ENCODE measurements at places on chromosomes 12 and 14. TPM values are rescaled to one million over a fixed set of nuclear protein-coding genes. Genes with fewer than 3 reads are reported as not detected.
A peak's percentile ranks its signal among the peaks of the same experiment; 100 is the strongest.

DNA sequence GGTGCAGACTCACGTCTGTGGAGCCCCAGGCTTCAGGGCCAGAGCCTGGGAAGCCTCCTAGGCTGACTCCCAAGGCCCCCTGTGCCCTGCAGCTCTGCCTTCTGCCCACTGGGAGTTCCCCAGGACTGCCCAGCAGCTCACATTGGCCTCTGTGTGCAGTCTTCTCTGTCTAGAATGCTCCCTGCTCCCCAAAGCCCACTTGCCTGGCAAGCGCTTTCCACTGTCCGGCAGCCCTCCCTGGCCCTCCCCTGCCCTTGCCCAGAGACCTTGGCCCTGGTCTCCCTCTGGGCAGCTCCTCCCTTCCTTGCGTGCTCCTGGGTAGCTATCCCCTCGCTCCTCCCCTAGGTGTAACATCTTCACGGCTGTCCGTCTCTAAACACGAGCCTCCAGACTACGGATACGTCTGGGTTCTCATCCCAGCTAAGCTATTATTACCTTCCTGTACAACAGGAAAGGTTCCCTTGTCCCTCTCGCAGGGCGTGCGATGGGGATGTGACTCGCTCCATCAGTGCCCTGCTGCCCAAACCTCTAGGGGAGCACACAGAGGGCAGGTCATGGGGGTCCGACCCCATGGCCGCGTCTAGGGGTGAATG lies 325.5 kb upstream of the RTL1 start:
- peak; percentile 85 for DNase-seq

KRT79 gene
- total RNA-seq, result 2.4 TPM

PROX2 gene
- not detected for total RNA-seq

DNA sequence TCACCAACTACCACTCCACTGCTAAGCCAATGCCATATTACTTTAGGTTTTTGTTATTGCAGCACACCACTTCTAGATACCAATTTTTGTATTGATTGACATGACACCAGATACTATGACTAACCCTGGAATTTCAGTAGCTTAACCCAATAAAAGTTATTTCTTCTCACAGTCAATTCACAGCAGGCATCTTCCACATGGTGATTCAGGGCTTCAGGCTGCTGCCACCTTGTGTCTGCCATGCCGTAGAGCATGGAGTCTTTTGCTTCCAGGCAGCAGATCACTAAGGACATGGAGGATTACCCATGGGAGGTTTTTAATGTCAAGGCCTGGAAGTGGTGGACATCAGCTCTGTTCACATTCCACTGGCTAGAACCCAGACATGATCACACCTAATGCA lies 56.4 kb upstream of the LTA4H start:
- DNase-seq, result no peak

- DNase-seq, result no peak
These were observed 32.3 kb downstream of the EFCAB11 start for GRCh38 chr14:89922031-89922907.

GRCh38 chr12:47887529-47887928 lies 17.3 kb downstream of the VDR start:
- no peak for DNase-seq

DNA sequence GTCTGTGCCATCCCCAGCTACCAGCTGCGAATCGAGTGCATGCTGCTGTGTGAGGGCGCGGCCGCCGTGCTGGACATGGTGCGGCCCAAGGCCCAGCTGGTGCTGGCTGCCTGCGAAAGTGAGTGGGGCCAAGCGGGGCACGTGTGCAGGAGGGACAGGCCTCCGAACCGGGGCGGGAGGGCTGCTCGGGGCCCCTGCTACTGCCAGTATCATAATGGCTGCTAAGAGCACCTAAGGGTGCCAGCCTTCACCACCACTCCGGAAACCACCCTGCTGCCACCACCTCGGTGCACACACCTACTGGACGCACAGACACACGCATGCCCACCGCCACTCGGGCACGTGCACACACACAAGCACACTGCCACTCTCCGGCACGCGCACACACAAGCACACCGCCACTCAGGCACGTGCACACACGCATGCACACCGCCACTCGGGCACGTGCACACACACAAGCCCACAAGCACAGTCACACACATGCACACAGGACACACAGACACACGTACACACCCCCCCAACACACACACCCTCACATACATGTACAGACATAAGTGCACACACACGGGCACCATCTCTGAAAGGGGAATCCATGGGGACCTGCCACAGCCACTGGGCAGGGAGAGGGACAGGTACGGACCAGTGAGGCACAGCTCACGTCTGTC lies 13.8 kb upstream of the ADSS1 start:
- DNase-seq, result no peak

CLEC4D gene
- total RNA-seq, result 4.8 TPM

OR4E2 gene
- not detected for total RNA-seq

CFAP251 gene
- 2.1 TPM for total RNA-seq

RND1 gene
- total RNA-seq, result 4.7 TPM

DNA sequence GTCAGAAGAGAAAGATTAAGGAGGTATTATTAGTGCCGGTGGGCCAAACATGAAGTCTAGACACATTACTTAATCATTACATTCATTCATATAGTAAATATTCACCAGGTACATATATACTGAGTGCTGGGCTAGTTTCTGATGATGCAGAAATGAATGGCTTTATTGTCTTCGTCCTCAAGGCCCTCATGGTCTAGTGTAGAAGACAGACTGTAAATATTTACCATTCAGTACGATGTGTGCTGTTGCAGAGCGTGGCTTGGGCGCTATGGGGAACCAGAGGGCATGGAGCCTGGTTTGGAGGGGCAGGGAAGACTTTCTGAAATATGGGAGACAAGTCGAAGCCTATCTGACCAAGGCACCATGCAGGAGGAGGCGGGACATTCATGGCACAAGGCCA lies 37.0 kb upstream of the TCL1B start:
- no peak for DNase-seq

DNA sequence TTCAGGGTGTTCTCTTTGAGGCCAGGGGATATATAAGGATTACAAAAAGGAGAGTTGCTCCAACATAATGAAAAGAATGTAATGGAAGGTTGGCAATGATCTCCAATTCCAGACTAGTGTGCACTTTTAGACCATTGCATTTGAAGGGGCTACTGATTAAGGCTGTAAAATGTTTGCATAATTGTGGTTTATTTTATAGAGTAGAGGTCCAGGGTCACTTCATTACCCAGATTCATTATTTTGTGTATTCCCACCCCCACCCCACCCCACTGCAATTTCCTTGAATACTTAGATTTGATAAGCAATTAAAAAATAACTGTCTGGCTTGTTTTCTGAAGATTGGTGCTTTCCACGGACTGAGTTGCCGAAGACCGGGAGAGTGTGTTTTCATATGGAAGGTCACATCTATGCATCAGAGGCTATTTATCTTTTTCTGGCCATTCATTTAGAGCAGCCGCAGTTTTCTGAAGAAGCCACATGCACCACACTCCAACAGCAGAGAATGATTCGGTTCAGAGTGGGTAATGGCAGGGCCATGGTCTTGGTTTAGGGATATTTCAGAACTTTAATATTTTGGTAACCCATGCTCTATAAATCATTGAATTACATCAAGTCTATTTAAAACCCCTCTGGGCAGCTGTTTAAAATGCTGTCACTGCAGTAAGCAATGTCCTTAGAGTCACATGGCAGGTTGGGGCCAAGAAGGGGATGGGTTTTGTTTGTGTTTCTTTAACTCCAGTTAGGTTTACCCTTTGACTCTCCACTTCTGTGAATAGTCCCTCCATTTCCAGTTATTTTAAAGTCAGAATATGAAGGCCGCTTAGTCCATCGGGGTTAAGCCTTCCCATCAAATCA lies 94.6 kb downstream of the TMEM30B start:
- no peak for DNase-seq

PCBP2 gene
- total RNA-seq, result 722 TPM

- DNase-seq, result peak; percentile 68
These were observed 169.0 kb upstream of the RTL1 start for GRCh38 chr14:101072531-101072930.

DNA sequence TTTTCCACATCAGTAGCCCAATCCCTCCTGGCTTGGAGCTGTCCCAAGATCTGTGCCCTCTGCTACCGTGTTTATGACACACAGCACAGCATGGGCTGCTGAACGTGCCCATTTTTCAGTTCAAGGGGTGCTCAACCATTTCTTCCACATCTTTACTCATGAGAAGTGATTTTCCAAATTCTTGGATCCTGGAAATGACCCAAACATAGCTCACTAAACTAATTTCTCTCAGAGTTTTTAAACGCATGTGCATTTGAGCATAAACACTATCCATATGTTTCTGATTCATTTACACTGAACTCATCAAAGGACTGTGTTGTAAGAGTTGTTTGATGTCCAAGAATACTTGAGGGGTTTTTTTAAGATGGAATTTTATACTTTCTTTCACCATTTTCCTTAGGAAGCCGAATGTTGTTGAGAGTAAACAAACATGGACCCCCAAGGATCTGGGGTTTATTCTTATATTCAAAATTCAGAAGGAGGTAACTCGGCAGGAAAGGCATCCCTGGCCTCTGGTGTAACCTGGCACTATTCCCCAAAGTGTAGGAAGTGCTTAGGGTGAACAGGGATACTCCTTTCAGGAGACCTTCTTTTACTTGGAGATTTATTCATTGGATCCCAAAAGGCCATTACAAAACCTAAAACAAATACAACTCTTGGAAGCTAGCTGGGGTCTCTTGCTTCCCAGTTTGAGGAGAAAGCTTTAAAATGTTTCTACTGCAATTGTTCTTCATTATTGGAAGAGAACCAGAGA lies 215.0 kb downstream of the BMP4 start:
- no peak for DNase-seq

DNA sequence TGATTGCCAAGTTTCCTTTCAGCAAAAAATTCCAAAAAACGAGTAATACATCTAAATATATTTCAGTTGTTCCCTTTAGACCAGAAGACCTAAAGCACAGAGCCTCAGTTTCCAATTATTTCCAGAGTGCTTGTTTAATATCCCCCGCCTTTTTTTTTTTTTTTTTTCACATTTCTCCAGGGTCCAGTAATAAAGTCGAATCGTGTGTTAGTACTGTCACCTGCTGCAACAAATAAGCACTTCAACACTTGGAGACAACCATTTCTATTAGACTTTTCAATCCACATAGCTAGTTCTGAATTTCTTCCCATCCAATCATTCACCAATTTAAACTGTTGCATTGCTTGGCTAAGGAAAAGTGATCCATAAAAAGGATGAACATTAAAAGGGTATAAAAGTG lies 13.6 kb downstream of the PDE6H start:
- DNase-seq, result no peak

DNA sequence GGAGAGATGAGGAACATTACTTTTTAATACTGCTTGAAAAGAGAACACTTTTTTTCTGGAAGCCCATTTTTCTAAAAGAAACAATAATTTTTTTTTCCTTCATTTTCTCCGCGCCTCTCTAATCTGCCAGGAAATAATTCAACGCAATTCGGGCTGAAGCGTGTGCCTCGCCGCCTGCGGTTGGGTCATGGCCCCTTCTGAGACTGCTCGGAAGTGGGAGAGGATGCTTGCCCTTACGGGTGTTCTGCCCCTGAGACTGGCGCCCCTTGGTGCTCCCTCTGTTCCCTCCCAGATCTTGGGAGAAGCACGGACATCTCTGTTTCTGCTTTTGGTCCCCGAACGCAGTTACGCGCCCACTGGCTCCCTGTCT lies 332 bp upstream of the TBC1D30 start:
- DNase-seq, result no peak

- DNase-seq, result no peak
These were observed 8.8 kb upstream of the ACVRL1 start for GRCh38 chr12:51898506-51898905.

- DNase-seq, result no peak
These were observed 3.4 kb downstream of the PRIMA1 start for GRCh38 chr14:93784878-93785277.

CFAP54 gene
- total RNA-seq, result 0.71 TPM

ALKBH1 gene
- total RNA-seq, result 9.2 TPM

DNA sequence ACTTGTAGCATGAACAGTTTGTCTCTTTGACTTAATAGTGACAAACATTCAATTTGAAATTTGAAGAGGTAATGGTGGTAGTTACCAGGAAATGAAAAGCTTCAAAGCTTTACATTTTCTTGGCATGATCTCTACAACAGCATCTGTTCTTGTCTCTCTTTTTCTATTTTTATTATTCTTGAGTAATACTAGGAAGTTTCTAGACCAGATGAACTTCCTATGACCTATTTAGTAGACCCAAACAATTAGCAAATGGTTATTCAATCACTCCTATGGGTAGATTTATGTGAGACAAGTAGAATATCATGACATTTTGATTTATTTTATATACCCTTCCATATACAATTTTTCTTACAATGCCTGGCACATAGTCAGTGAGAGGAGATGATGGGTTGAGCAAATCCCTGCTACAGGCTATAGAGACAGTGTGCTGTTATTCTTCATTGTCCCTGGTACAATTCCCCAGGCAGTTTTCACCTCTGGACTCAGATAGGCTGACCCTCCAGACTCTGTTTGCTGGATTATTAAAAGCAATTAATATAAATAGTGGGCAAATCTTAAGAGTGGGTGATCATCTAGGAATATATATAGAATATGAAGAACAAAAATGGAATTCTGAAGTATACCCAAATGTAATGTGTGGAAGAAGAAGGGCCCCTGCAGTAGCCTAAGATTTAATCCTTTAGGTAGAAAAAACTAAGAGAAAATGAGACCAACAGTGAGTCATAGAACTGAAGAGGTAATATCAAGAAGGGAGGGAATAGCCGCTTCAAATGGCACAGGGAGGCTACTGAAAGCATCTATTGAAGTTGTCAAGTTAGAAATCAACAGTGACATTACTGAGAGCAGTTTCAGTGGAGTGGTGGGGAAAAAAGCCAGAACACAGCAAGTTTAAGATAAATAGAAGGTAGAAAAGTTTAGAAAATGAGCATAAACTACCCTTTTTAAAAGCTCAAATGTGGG lies 512.0 kb downstream of the FOXG1 start:
- DNase-seq, result no peak

GRCh38 chr12:70852416-70853150 lies 68.0 kb downstream of the PTPRR start:
- DNase-seq, result no peak

SLCO1C1 gene
- 0.55 TPM for total RNA-seq

DNA sequence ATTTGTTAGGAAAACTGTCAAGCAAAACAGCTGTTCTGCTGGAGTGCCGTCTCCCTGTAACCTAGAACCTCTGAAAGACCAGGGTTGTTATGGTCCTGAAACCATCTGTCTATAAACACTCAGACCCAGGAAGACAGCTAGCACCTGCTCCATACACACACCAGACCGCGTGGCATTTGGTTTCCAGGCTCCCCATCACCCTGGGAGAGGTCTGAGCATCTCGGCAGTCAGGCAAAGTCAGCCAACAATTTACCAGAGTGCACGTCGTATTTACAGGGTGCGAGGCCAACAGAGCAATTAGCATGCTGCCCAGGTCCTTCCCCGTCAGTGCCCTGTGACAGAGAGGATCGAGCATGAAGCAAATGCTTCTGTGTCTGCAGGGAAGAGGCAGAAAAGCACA lies 272.5 kb downstream of the SLC15A4 start:
- DNase-seq, result no peak

GRCh38 chr12:113097716-113098440 lies 37.7 kb downstream of the RASAL1 start:
- DNase-seq, result no peak

EPYC gene
- total RNA-seq, result not detected

DNA sequence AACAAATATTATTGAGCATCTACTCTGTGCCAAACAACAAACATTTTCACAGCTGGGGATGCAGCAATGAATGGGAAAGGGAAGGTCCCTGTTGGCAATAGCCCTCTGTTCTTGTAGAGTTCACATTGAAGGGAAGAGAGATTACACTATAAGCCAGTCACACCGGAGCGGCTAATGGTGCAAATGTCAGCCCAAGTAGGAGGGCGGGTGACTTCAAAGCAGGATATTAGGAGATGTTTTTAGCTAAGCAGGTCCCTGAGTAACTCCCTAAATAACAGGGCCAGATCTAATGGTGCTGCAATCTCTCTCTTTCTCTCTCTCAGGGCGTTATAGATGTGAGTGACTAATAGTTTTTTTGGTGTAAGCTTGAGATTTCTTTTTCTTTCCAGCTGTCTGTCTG lies 30.7 kb downstream of the FLVCR2 start:
- no peak for DNase-seq

All from mesenteric fat pad (tissue), 1 donor.